SW480 (cell line): ENCODE measurements at places on chromosomes 3 and 15.

GRCh38 chr15:60184579-60184978 lies 180.5 kb downstream of the FOXB1 start:
- peak; percentile 2 for DNase-seq

GRCh38 chr3:45616158-45616557 lies 21.6 kb downstream of the LIMD1 start:
- DNase-seq, result no peak

- DNase-seq, result no peak
Measured at GRCh38 chr3:65538101-65538500, 500.6 kb downstream of the MAGI1 start.

DNA sequence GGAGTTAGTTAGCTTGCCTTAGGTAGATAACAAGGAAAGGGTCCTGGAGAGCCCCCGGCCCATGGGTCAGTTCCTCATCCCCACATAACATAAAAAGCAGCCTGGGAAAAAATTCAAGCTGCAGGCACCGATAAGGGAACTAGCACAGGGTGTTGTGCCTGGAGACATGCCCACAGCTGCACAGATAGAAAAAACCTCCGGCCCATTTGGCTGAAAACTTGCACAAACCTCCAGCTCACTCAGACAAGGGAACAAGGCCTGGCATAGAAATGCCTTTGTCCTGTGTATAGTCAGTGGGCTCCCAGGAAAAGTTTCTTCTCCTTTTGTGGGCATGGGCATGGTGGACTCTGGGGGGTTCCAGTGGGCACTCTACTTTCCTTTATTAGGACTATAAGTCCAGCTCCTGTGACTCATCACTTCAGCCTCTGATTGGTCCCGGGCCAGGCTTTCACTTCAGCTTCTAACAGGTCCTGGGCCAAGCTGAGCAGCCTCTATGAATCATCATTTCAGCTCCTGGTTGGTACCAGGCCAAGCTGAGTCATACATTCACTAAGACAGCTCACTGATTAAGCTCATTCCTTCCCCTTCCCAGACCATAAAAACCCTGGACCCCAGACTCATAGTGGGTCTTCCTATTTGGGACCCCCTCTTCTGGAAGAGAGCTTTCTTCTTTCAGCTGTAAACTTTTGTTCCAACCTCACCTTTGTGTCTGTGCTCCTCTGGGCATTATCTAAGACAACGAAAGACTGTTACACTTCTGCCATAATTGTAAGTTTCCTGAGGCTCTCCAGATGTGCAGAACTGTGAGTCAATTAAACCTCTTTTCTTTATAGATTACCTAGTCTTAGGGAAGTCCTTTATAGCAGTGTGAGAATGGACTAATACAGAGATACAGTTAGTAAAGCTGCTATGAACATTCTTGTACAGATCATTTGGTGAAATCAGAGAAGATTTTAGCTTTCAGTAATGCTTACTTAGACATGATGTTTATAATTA lies 348.0 kb upstream of the DPPA4 start:
- peak; percentile 25 for DNase-seq

- no peak for DNase-seq
Measured at GRCh38 chr3:61777483-61777882, 216.1 kb downstream of the PTPRG start.

DNA sequence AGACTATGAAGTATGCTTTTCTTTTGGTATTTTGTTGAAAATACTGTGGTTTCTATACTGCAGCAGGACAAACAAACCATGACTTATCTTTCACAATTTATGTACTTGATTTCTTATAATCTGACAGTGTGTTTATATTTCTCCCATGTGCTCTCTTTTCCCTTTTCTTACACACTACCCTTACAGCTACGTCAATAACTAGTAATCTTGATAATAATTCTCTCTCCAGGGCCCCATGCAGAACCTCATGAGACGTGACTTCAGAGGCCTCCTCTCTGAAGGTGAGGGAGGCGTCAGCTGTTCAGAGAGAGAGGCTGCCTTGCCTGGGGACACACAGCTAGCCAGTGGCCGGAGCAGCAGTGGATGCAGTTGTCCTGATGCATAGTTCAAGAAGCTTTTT lies 35.9 kb downstream of the KY start:
- DNase-seq, result no peak

- no peak for DNase-seq
Measured at GRCh38 chr15:86382341-86382740, 302.7 kb downstream of the AGBL1 start.

- DNase-seq, result no peak
Measured at GRCh38 chr3:126026277-126026751, 57.3 kb downstream of the ROPN1B start.

DNA sequence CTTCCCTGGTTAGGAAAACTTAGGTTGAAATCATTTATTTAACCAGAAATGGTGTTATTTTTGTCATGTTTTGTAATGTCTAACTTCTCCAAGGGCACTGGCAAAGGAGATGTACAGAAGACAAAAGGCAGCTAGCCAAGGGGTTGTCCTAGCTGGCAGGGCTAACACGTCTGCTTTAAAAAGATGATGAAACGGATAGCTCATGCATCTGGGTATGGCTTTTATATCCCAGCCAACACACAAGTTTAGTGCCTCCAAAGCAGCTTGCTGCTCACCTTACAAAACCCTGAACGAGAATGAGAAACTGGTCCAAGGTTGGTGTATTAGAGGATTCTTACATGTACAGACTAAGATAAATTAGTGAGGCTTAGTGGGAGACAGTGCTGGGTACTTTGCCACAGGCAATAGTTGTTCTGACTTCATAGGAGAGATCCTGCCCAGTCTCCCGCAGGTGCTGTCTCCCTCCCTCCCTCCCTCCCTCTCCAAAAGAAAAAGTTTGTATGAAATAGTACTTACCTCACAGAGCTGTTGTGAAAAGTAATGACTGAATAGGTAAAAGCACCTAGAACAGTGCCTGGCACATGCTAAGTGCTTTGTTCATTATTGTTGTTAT lies 47.8 kb downstream of the KCNMB2 start:
- DNase-seq, result no peak

DNA sequence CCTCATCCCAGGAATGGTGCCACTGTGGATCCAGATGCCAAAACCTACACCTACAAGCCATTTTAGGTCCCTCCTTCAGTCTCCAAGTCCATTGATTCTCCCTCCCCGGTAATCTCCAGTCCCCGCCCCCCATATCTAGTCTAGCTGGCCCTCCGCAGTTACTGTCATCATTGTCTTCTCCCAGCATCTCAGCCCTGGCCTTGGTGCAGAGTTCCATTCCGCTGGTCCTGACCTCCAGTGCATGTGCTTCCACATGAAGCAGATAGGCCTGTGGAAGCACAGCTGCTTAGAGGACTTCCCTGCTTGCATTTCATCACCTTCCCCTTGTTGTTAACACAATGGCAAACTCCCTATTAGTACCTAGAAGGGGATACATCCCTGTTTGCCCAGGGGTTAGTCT lies 331.8 kb downstream of the LRTM1 start:
- no peak for DNase-seq

DNA sequence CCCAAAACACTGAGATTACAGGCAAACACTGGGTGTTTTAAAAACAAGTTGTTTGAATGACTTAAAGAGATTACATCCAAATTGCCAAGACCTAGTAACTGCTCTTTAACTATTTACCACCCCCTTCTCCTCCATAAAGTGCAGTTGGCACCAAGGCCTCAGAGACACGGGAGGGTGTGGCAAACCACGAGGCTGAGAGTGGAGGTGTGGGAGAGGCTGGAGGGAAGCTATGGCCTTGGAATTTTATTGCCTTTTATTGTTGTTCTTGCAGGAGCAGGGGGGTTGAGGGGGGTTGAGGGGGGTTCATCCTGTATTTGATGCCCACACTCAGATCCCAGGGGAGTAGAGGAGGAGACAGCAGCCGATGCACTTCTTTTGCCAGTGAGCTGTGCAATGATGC lies 75.9 kb upstream of the CTDSPL start:
- peak; percentile 44 for DNase-seq

- peak; percentile 10 for DNase-seq
Measured at GRCh38 chr3:99929745-99930139, 112.1 kb downstream of the CMSS1 start.

GRCh38 chr15:40754574-40754882 lies 526 bp downstream of the RMDN3 start:
- DNase-seq, result peak; percentile 19

DNA sequence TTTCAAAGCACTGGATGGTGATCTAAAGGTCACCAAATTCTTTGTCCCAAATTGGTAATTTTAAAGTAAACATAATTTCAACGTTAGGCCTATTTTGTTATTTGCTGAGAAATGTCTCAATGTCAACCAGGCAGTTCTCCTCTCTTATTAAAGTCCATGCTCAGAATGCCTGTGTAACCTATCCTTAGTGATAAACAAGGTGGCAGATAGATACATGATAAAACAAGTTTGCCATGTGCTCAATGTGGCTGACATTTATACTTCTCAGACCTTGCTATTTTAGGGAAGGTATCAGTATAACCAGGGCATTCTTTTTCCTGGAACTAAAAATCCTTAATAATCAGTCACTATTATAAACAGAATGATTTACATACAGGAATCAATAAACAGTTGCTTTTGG lies 8.5 kb downstream of the MBNL1 start:
- DNase-seq, result no peak

DNA sequence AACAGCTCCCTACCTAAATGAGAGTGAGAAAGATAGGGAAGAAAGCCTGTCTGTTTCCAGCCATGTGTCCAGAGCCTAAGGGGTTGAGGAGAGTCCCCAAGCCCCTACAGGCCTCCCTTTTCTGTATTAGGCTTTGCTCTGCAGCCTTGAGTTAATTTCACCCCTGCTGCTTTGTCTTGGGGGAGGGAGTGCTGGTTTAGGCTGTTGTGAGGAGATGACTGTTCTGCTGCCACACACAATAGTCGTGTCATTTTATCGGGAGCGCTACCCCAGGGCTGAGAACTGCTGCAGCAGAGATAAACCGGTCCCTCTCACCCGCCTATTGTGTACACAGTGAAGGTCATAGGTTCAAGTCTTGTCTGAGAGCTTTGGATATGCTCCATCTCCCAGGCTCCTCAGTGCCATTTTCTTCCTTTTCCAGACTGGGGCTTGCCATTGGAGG lies 1.4 kb downstream of the ZNF609 start:
- DNase-seq, result no peak

GRCh38 chr3:52083556-52084087 lies 27.3 kb upstream of the DUSP7 start:
- no peak for DNase-seq

- no peak for DNase-seq
Measured at GRCh38 chr15:25713736-25714537, 149.2 kb downstream of the ATP10A start.

- DNase-seq, result no peak
Measured at GRCh38 chr3:133049491-133049890, 11.3 kb downstream of the TMEM108 start.

DNA sequence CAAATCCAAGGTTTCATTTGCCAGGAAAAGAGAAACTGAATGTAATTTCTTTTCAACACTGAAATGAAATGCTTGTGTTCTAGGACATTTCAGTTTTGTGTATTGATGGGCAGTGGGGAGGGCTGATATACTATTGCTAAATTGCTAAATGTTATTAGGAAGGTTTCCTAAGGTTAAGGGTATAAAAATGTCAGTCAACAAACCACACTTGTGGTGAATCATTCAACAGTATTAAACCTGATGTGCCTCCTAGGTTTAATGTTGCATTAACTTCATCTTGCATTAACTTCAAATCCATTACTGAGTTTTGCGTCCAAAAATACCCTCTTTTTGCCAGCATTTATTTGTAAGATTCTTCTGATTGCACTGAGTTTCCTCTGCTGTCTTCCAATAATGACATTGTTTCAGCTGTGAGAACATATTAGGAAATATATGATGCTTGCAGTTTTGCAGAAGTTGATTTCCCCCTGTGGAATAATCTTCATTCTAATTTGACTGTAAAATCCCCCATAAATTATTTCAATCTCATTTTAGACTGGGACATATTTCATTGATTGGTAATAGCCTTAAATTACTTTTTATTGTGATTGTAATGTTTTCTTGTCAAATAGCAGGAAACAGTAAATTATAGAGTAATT lies 758.3 kb downstream of the GBE1 start:
- no peak for DNase-seq

- DNase-seq, result no peak
Measured at GRCh38 chr15:58966698-58967097, 20.8 kb upstream of the RNF111 start.

DNA sequence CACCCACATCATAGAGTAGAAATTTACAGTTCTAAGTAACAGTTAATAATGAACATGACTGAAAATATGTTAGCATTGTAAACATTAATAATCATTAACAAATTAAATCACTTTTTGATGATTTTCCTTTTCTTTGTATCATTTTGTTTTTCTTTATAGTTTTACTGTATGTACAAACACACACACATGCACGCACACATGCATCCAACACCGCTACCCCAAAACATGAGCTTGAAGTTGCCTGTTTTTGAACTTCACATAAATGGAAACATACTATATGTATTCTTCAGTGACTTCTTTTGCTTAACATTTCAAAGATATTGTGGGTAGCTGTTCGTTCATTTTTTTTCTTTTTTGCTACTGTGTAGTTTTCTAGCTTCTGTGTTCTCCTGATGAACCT lies 123.9 kb downstream of the FNDC3B start:
- DNase-seq, result no peak

- DNase-seq, result no peak
Measured at GRCh38 chr3:61948699-61949305, 387.4 kb downstream of the PTPRG start.

- no peak for DNase-seq
Measured at GRCh38 chr3:19384868-19385267, 236.6 kb downstream of the KCNH8 start.

DNA sequence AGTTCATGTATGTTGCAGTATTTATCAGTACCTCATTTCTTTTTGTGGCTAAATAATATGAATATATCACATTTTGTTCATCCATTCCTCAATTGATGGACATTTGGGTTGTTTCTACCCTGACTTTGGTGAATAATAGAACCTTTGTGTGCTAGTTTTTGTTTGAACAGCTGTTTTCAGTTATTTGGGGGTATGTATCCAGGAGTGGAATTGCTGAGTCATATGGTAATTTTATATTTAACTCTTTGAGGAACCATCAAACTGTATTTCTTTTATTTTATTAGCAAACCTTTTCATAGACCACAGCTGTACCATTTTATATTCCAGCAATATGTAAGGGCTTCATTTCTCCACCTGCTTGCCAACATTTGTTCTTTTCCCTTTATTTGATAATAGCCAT lies 38.4 kb upstream of the RBM5 start:
- DNase-seq, result peak; percentile 25

- no peak for DNase-seq
Measured at GRCh38 chr3:193305356-193305755, 64.3 kb downstream of the PLAAT1 start.

DNA sequence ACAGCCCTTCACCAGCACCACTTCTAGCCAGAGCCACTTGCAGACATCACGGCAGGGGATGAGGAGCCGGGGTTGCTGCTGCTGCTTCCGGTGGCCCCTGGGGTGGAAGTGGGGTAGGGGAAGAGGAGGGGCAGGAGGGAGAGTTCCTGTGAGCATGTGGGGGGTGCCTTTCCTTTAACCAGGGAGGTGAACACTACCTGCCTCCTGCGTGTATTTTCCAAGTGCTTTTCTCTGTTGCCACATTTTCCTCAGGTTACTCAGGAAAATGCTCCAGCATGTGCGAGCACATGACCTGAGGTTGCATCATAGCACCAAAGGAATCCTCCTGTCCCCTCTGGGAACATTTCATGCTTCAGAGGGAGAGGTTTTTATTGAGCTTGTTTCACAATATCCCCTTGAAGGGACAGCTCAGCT lies 12.2 kb upstream of the SACM1L start:
- DNase-seq, result peak; percentile 55
